ENCODE measurements at places on chromosomes 2 and 18.

DNA sequence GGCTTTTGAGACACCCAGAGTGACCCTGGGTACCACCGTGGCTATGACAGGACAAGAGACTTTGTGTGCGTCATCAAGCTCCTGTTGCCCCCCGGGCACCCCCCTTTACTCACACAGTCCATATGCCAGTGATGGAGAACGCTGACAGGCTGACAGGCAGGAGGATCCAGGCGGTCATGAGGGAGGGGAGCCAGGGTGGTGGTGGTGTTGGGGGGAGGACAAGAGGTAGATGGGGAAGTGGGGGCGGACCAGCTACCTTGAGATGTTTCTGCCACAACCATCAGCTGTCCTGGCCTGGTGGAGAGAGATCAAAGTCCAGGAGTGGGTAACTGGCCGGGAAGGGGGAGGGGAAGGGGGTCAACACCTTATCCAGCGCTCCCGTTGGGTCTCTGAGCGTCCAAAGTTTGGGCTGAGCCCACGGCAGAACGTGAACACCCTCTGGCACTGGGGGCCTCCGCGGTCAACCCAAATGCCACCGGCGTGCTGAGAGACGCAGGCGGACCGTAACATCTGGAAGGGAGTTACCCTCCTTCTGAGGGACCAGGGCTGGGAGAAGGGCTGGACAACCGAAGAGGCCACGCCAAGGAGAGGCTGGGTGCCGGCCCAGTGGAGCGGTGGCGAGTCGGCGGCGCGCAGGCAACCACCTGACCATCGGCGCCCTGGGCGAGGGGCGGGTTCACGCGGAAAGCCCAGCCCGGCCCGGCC, 575 bp downstream of the TMEM150A start:
- DNase-seq, result no peak

DNA sequence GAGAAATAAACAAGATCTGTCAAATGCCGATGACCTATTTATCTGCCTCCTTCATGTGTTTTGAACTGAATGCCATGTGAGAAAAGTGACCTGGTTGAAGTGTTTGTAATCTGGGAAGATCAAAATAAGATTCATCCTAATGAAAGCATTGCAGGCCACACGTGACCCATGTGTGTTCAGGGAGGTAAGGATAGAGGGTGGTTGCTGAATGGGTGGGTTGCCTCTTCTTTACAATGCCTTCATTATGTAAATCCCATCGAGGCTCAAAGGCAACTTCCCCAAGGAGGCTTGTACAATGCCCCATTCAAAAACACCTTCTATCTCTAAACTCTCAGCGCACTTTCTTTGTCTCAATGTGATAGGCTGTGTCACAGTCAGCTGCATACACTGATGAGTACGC, 273.1 kb downstream of the LRATD1 start:
- DNase-seq, result no peak

- peak; percentile 16 for DNase-seq
These were observed 16.5 kb downstream of the DYNC1I2 start for GRCh38 chr2:171703574-171704347.

GRCh38 chr2:193566886-193567285, 1372.2 kb upstream of the TMEFF2 start:
- no peak for DNase-seq

GRCh38 chr2:172552547-172553291, 3.2 kb upstream of the PDK1 start:
- DNase-seq, result no peak

- DNase-seq, result no peak
These were observed 973.1 kb downstream of the TMEM182 start for GRCh38 chr2:103734911-103735310.

DNA sequence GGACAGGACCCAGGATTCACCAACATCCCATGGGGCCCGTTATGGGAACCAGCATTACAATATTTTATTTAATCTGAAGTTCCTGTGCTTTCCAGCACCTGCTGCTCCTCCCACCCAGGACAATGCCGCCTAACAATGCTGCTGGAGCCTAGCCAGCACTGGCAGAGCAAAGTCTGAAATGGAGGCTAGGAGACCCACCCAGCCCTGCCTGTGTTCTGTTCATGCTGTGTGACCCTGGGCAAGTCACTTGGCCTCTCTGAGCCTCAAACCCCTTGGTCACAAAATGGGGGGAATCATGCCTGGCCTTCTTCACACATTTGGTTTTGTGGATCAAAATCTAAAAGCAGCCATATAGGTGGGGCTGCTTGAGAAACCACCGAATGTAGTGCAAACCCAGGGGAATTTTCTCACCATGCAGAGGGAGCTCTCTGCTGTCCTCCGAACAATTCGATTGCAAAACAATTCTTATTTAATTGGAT, 38.5 kb upstream of the ODC1 start:
- no peak for DNase-seq

- DNase-seq, result no peak
These were observed 6.6 kb upstream of the CDH2 start for GRCh38 chr18:28183418-28184078.

DNA sequence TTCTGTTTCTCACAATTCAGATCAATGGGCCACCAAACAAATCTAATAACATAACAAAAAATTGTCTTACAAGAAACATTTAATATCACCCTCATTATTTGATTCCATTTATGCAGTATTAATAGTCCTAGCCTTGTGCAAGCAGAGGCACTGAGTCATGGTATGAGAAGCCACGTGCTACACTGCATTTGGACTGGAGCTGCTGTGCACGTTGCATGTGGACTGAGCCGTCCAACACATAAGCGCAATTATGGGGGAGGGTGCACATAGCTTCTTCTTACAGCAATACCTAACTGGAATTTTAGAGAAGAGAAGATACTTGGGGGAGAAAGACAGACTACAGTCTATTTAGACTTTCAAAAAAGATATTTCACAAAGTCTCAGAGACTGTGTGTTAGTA, 329.6 kb upstream of the ID2 start:
- DNase-seq, result no peak

DNA sequence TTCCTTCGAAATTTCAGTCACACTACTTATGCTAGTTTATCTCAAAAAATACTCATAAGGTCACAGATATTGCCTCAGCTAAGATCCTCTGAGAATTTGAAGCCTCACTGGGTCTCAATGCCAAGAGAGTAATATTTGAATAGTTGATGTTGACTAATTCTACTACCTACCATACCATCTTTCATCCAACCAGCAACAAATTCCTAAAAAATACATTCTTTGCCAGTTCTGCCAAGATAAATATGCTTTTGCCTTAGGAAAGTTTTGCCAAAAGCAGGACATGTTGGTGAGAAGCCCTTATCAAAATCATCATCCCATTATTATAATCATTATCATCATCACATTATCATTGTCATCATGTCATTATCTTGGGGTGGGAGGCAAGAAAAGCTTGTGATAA, 544.6 kb upstream of the ZEB2 start:
- DNase-seq, result no peak

DNA sequence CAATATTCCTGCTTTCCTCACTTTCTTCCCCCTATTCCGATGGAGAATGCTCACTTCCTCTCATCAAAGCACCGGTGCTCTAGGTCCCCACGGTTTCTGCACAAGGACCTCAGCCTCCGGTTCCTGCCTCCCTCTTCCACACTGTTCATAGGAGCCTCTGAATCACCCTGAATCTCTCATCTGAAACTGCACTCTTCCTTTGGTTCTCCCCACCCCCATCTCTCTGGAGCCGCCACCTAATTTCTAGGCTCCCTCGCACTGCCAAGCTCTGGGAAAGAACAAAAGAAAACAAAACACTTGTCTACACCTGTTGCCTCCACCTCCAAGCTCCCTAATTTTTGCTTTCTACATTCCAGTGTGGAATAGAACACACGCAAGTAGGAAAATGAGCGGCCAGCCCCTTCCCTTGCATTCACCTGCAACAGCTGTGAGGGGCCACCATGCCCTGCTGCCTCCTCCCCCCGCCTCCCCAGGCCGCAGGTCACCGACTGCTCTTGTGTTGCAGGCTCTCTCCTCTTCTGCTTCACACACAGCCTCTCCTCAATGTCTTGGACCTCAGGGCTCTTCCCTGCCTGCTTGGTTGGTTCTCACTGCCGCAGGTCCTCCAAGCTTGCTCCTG, 9.6 kb downstream of the FBXO15 start:
- no peak for DNase-seq

- no peak for DNase-seq
These were observed 62.5 kb downstream of the LYPD6B start for GRCh38 chr2:149100739-149101699.

DNA sequence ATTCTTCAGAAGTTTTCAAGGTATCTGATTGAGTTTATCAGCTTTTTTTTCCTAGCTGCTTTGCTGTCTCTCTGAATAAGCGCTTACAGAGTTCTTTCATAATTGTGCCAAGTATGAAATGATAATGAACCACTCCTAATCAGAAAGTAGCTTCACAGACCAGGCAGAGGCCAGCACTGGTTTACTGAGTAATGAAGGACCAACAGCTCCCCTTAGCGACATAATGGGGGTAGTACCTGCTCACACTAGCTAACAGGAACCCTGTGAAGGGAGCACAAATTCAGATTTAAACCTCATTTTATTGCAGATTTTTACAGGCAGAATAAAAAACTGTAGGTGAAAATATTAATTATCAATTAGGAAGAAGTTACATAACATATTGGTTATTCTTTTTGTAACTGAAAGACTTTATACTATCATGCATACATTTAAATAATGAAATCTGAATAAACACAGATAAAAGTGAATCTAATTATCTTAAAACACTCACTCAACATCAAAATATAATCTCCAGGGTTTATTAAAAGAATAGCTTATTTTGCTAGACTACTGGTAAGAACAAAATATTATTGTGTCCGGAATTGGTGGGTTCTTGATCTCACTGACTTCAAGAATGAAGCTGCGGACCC, 53.7 kb upstream of the LRRC30 start:
- DNase-seq, result peak; percentile 49

GRCh38 chr2:231163011-231163410, 35.4 kb upstream of the ARMC9 start:
- DNase-seq, result no peak

DNA sequence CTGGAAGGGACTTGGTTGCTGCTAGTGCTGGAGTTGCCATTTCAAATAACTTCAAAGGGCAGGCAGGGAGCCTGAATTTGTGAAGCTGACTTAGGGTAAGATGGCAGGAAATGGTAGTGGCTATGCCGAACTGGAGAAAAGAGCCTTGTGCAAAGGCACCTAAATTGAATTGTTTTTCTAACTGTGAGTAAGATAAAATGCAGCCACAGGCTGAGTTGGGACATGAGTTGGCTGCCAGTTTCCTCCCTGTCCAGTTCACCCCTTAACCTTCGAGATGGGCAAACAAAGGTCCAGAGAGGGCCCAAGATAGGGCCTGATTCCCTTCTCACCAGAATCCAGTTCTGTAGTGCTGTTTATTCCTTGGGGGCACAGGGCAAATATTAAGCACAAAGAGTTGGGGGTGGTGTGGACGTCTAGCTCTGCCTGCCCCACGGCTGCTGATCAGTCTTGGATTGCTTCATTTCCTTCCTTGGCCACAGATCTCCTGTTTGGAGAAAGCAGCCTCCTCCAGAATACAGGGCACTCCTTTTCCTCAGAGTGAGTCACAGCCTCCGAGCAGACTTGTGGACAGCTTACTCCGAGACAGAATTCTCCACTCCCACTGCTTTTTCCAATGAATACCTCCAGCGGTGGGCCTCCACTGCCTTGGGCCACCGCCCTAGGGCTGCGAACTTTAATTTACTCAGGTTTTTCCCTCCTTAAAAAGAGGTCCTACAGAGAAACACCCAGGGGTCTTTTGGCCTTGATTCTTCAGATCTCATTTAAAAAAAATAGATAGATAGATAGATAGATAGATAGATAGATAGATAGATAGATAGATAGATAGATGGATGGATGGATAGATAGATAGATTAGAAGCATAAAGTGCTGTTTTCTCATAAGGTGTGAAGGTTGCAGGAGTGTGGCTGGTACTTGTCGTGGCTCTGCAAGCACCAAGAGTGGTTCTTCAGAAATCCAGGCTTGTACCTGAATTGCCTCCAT, 18.4 kb upstream of the SLC20A1 start:
- no peak for DNase-seq

GRCh38 chr2:201250741-201251140, 9.6 kb upstream of the CASP8 start:
- no peak for DNase-seq

DNA sequence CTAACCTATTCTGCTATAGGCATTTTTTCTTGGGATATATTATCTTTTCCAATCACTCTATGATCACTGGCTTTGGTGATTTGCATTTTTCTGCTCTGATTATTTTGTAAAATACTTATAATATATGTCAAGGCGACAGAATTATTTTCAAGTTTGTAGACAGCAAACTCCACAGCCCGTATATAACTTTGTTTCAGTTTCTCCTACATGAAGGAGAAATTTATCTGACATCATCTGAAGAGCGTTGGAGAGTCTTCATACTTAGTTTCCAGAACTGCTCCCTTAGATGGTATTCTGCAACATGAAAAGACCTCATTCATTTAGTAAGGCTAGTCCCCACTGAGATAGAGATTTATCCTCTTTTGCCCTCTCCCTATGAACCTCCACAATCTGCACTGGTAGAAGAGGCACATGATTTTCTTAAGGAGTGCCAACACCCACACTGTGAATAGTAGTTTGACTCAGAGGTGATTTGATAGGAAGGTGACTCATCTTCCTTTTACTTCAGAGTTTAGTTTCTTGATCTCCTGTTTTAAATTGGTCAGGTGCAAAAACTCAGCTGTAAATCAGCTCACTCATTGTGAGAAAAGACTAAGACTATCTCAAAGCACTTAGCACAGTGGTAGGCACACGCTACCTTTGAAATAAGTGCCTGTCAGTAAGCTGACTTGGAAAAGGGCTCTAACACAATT, 1848.6 kb upstream of the CELF4 start:
- no peak for DNase-seq

- DNase-seq, result no peak
These were observed 241.1 kb downstream of the BCL2 start for GRCh38 chr18:63078471-63078870.

DNA sequence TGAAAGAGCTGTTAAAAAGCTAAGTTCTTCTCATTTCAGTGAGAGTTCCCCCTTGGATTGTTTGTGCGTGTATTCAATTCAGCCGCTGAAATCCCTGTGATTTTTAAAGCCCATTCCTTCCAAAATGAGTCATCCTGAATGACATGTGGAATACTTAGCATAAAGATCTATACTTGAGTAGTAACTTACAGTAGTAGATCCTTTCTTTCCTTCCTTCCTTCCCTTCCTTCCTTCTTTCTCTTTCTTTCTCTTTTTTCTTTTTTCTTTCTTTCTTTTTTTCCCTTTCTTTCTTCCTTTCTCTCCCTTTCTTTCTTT, 18.2 kb upstream of the SOX11 start:
- DNase-seq, result no peak

DNA sequence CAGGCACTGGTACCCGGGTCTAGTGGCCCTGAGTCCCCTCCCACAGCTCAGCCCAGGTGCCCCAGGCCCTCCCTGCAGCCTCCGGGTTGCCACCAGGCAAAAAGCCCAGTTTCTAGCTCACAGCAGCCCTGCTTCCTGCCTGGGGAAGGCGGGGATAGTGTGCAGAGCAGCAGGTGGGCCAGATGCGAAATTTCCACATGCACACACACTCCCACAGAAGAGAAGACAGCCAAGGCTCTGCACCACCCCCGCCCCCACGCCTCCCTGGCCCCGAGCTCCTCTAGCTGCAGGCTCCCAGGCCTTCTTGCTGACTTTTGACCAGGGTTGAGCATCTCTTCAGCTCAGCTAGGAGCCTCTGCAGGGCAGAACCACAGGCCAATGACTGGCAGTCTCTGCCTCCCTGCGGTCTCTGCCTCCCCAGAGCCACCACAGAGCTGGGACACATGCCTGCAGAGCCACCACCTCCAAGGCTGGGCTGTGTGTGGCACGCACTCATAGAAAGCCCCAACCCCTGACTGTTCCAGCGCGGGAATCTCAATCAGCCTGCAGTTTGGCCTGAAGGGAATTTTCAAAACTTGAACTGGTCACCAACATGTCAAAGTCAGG, 7.2 kb downstream of the SLC66A2 start:
- DNase-seq, result no peak
